ENCODE measurements at places on chromosomes 2 and 18.

DNA sequence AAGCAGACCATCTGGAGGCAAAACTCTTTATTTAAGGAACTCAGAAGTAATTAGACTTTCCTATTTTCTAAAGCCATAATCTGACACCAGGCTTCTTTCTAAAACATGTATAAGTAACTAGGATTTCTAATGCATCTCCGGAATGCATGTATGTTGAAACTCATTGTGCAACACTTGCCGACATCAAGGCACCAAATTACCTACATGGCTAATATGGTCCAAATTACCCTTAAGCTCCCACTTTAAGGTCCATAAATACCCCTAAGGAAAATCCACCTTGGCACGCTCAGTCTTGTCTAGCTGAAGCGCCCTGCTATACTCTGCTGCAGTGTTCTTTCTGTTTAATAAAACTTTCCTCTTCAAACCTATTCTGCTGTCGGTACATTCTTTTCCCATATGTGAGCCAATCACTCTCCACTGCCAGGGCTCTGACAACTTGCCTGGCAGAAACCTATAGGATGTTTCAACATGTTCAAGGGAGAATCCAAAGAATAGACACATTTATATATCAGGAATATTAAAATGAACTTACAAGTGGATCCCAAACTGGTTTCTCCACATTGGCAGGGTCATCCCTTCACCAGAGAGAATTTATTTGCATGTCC is 171.9 kb downstream of the GALNT1 start:
- no peaks in the 10 kb centered on the region for H3K4me1 ChIP-seq
- no peak for DNase-seq
- H3K4me3 ChIP-seq: no peak overlapping the region

- H3K27ac ChIP-seq: no peak overlapping the region
- DNase-seq: no peak
- no peaks in the 10 kb centered on the region for H3K27me3 ChIP-seq
- H3K4me3 ChIP-seq: no peak overlapping the region
- H3K4me1 ChIP-seq: no peaks in the 10 kb centered on the region
Measured at GRCh38 chr2:5472673-5473072, 219.5 kb upstream of the SOX11 start.

GRCh38 chr2:225670111-225670974 is 270.8 kb downstream of the NYAP2 start:
- no peak overlapping the region for H3K4me3 ChIP-seq
- no peaks in the 10 kb centered on the region for H3K4me1 ChIP-seq
- DNase-seq: no peak

DNA sequence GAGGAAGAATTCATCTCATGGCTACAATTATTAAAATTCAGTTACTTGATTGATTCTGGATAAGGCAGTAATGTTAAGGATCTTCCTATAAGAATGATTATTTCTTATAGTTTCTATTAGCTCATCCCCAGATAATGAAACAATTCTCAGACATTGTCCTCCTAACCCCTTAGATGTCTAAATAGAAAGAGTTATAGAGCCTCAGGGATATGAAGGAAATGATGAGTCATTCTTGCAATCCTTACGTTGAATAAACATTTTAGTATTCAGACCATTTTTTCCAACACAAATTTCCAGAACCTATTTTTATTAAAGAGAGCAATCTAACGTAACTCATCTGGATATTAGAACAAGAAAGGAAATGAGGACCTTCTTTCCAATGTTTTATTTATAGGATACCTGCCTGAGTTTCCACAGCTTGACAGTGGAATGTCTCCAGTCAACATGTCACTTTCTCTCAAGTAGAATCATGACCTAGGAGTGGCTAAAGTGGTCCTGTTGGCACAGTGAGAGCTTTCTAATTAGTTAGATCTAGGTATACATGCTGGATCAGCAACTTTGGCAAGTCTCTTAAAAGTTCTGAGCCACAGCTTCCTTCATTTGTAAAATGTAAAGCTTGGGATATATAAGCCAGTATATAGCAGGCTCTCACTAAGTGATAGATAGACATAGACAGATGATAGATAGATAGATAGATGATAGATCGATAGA is 88.0 kb upstream of the RAB27B start:
- H3K27ac ChIP-seq: no peak overlapping the region
- no peak overlapping the region for H3K4me3 ChIP-seq
- DNase-seq: no peak
- H3K36me3 ChIP-seq: no peaks in the 10 kb centered on the region
- no peaks in the 10 kb centered on the region for H3K27me3 ChIP-seq

DNA sequence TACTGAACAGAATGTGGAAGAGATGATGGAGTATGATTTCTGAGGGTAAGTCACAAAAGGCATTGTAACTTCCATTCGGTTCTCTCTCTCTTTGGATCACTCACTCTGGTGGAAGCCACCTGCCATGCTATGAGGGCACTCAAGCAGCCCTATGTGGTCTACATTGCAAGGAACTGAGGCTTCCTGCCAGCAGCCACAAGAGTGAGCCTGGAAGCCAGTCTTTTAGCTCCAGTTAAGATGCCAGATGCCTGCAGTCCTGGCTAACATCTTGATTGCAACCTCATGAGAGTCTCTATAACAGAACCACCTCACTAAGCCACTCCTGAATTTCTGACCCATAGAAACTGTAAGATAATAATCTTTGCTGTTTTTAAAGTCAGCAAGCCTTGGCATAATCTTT is 935.7 kb downstream of the LRP1B start:
- no peak overlapping the region for H3K27ac ChIP-seq
- no peaks in the 10 kb centered on the region for H3K27me3 ChIP-seq
- no peak for DNase-seq
- H3K36me3 ChIP-seq: no peaks in the 10 kb centered on the region
- H3K4me3 ChIP-seq: no peak overlapping the region
- no peaks in the 10 kb centered on the region for H3K4me1 ChIP-seq

- DNase-seq: no peak
- H3K27me3 ChIP-seq: no peaks in the 10 kb centered on the region
- no peaks in the 10 kb centered on the region for H3K4me1 ChIP-seq
Measured at GRCh38 chr18:76613755-76614120, 118.7 kb upstream of the ZNF516 start.

- H3K4me1 ChIP-seq: peaks cover 13% of the 10 kb centered on the region
- H3K36me3 ChIP-seq: no peaks in the 10 kb centered on the region
- no peak overlapping the region for H3K4me3 ChIP-seq
- no peak overlapping the region for H3K27ac ChIP-seq
- no peak for DNase-seq
Measured at GRCh38 chr18:68841301-68841700, 43.4 kb downstream of the CCDC102B start.

GRCh38 chr18:45775241-45775676 is 50.2 kb upstream of the SIGLEC15 start:
- peak overlapping the region; percentile 86 for H3K27ac ChIP-seq
- peaks cover 6% of the 10 kb centered on the region for H3K4me1 ChIP-seq
- no peaks in the 10 kb centered on the region for H3K27me3 ChIP-seq
- peak overlapping the region; percentile 82 for H3K4me3 ChIP-seq

- DNase-seq: no peak
- no peaks in the 10 kb centered on the region for H3K4me1 ChIP-seq
- H3K4me3 ChIP-seq: no peak overlapping the region
- no peaks in the 10 kb centered on the region for H3K27me3 ChIP-seq
- H3K36me3 ChIP-seq: no peaks in the 10 kb centered on the region
- no peak overlapping the region for H3K27ac ChIP-seq
Measured at GRCh38 chr2:169860149-169860548, 32.9 kb downstream of the UBR3 start.

DNA sequence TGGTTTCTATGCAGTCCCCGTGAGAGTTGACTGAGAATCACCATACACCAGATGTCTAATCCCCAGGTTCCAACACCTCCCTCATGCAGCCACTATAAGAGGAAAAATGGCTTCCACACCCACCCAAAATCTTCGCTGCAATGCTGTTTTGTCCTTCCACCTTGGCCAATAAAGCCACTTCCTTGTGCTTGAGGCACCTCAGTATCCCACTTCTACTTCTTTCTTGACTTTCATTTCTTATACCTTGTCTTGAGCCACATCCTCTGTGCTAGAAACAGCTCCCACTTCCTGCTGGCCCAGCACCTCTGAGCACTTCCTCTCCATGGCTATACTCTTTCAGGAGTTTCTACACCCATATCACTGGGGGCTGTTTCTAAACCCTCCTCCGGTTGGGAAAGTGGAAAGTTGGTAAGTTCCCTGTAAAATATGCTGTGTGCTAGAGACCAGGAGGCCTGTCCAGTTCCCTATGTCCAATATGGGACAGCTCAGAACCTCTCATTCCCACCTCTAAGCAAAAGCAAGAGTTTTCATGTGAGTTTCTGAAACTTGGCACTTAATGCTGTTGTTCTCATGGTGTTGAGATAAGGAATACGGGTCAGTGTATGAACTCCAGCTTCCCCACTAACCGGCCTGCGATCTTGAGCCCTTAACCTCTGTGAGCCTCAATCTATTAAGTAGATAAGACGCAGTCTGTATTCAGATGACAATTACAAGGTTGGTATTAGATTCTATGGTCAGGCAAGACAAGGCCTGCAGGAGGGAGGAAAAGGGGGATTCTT is 209.1 kb upstream of the ID2 start:
- H3K36me3 ChIP-seq: no peaks in the 10 kb centered on the region
- H3K4me1 ChIP-seq: peaks cover 27% of the 10 kb centered on the region
- no peak overlapping the region for H3K4me3 ChIP-seq

DNA sequence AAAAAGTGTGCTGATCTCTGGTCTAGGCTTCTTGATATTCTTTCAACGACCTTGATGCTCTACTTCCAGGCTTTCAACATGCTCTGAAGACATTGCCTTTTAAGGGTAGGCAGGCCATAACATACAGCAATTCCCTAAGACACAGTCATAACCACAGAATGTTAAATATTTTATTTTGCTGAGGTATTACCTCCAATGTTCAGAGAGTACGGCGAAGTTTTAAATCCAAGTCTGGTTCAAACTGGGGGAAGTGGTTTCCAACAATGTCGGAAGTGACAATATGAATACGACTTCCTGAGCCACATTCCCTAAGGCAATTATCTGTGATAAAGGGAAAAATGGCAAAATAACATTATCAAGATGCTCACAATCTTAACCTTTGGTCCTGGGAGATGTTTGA is 1077.9 kb upstream of the PIK3C3 start:
- no peak overlapping the region for H3K4me3 ChIP-seq
- H3K27ac ChIP-seq: no peak overlapping the region
- DNase-seq: no peak
- H3K36me3 ChIP-seq: no peaks in the 10 kb centered on the region

GRCh38 chr2:36562240-36562639 is 35.7 kb downstream of the FEZ2 start:
- peak overlapping the region; percentile 64 for H3K27ac ChIP-seq
- no peaks in the 10 kb centered on the region for H3K27me3 ChIP-seq
- no peak overlapping the region for H3K4me3 ChIP-seq
- H3K4me1 ChIP-seq: peaks cover 30% of the 10 kb centered on the region
- peaks cover 5% of the 10 kb centered on the region for H3K36me3 ChIP-seq

GRCh38 chr2:36031471-36031870 is 324.1 kb upstream of the CRIM1 start:
- no peak for DNase-seq
- no peaks in the 10 kb centered on the region for H3K27me3 ChIP-seq
- no peaks in the 10 kb centered on the region for H3K4me1 ChIP-seq
- no peaks in the 10 kb centered on the region for H3K36me3 ChIP-seq
- no peak overlapping the region for H3K27ac ChIP-seq
- H3K4me3 ChIP-seq: no peak overlapping the region

DNA sequence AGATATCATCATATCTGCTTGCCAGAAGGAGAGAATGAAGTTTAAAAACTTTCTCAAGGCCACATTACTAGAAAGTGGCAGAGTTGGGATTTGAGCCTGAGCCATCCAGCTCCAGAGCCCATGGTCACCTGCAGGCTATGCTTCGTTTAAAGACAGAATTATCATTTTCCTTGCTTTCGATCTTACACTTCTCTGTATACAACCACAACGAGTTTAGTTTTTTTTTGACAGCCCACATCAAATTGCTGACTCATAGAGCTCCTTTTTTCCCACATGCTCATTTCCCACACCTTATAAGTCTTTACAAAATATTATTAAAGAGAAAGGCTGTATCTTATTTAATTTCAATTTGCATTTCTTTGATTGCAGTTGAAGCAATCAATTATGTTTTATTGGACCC is 6.5 kb downstream of the PLEK start:
- no peak overlapping the region for H3K27ac ChIP-seq
- H3K27me3 ChIP-seq: no peaks in the 10 kb centered on the region
- no peak for DNase-seq

DNA sequence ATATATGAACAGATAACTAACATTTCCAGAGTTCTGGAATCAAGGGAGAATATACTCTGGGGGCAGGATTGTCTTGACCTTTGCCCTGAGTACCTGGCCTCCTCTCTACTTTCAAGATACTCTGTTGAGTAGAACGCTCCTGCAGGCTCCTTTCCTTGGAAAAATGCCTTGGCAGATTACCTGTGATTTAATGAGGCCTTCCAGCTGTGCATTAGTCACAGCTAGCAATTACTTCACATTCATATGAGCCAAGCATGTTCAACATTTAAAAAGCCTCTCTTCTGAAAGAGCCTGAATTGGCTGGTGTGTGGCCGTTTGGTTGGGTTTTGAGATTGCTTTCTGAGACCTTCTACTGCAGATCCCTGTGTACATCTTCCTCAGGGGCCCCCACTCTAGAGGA is 142.2 kb downstream of the PLCL1 start:
- no peaks in the 10 kb centered on the region for H3K27me3 ChIP-seq
- H3K27ac ChIP-seq: no peak overlapping the region
- H3K36me3 ChIP-seq: no peaks in the 10 kb centered on the region
- DNase-seq: no peak
- no peak overlapping the region for H3K4me3 ChIP-seq

- no peak overlapping the region for H3K27ac ChIP-seq
- no peaks in the 10 kb centered on the region for H3K4me1 ChIP-seq
- DNase-seq: no peak
- no peak overlapping the region for H3K4me3 ChIP-seq
- H3K27me3 ChIP-seq: no peaks in the 10 kb centered on the region
Measured at GRCh38 chr2:18245375-18245774, 315.1 kb downstream of the RDH14 start.

GRCh38 chr2:231223001-231223375 is 24.6 kb downstream of the ARMC9 start:
- H3K27ac ChIP-seq: peak overlapping the region; percentile 67
- H3K4me1 ChIP-seq: peaks cover 16% of the 10 kb centered on the region
- H3K4me3 ChIP-seq: no peak overlapping the region

DNA sequence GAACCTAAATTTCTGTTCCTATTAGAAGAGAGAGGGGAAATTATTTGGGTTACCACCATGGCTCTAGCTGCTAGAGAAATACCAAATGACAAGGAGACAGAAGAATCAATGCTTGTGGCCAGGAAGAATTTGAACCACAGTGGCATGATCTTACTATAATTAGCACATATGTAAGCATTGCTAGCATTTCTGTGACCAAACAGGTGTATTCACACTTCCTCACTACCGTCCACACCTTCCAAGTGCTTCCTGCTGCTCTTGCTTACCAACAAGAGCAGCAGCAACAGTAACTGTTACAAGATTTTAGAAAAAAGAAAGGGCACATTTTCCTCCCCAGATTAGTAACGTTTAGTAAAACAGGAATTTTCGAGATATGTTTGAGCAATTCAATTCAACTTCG is 60.5 kb downstream of the CDH7 start:
- H3K36me3 ChIP-seq: no peaks in the 10 kb centered on the region
- no peak overlapping the region for H3K4me3 ChIP-seq
- no peaks in the 10 kb centered on the region for H3K27me3 ChIP-seq
- no peak for DNase-seq
- no peak overlapping the region for H3K27ac ChIP-seq
- no peaks in the 10 kb centered on the region for H3K4me1 ChIP-seq

GRCh38 chr2:200258881-200259576 is 47.5 kb upstream of the SPATS2L start:
- DNase-seq: no peak
- H3K27me3 ChIP-seq: no peaks in the 10 kb centered on the region
- H3K4me1 ChIP-seq: no peaks in the 10 kb centered on the region
- no peak overlapping the region for H3K27ac ChIP-seq
- no peak overlapping the region for H3K4me3 ChIP-seq
